ENCODE measurements at places on chromosomes 12 and 14. TPM values are rescaled to one million over a fixed set of nuclear protein-coding genes. Genes with fewer than 3 reads are reported as not detected.

GRCh38 chr12:99154216-99154982, 493.2 kb upstream of the GARIN6 start:
- DNase-seq: no peak

DNA sequence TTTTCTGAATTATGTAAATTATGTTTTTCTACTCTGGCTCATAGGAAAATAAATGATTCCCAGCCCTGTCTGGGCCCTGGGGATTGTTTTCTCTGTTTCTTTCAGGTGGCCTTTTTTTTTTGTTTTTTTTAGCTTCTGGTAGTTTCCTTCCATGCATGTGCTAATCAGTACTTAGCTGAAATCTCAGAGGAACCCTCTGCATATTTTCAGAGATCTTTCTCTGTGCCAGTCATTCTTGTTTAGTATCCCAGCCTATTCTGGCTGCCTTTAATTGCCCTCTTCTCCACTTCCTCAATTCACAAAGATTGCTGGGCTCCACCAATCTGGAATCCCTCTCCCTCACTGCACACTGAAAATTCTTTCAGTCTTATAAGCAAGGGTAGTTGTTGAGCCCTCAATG, 46.9 kb downstream of the CNOT2 start:
- no peak for DNase-seq

DNA sequence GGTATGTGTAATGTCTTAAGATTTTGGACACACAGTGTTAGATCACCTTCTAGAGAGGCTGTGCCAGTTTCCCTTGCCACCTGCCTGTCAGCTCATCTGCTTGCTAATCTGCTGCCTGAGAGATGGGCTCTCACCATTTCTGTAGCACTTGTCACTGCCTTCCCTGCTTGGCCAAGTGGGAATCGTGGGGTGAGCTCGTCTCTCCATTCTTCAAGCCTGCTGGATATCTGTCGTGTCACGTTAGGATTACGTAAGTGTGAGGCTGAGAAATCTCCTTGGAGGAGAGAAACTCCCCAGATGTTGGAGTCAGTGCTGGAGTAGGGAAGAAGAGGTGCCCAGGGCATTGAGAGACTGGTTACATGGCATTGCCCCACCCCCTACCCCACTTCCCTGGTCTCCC, 8.6 kb upstream of the RPH3A start:
- DNase-seq: no peak

Gene RIPK3
- 1.8 TPM for total RNA-seq

Gene IL22
- total RNA-seq: not detected

DNA sequence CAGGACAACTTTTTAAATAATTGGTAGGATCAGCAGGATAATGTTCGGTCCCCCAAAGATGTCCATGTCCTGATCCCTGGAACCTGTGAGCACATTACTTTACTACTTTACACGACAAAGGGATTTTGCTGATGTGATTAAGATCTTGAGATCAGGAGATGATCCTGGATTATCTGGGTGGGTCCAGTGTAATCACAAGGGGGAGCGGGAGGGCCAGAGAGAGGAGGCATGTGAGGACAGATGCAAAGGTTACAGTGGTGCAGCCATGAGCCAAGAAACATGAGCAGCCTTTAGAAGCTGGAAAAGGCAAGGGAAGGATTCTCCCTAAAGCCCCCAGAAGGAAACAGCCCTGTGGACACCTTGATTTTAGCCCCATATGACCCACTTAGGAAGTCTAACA, 33.1 kb downstream of the KCNK10 start:
- DNase-seq: no peak

Gene AJUBA
- total RNA-seq: 35.7 TPM

DNA sequence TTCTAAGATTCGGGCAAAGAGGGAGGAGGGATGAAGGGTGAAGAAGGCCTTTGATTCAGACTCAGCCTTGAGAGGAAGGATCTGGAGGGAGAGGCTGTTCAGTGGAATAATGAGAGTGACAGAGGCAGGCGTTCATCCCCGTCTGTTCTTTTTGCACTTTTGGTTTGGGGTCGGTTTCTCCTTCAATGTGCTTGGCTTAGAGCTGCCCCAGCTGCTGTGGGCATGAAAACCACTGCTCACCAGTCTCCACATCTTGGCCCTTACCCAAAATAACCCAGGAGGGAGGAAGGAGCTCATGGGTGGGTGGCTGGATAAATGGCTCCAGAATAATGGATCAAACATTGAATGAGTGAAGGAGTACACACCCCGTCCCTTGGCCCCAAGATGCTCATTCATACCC, 261.7 kb upstream of the FKBP4 start:
- no peak for DNase-seq

- DNase-seq: no peak
Observed at GRCh38 chr14:102138961-102139285, 774 bp upstream of the WDR20 start.

Gene ENDOU
- under 0.01 TPM for total RNA-seq

Gene GLS2
- total RNA-seq: 0.13 TPM

Gene SYCP3
- total RNA-seq: not detected
